HFF-Myc (cell line): ENCODE measurements at places on chromosomes 16 and 17.

- no peak for DNase-seq
Measured at GRCh38 chr16:60123392-60124023, 1389.4 kb upstream of the GOT2 start.

DNA sequence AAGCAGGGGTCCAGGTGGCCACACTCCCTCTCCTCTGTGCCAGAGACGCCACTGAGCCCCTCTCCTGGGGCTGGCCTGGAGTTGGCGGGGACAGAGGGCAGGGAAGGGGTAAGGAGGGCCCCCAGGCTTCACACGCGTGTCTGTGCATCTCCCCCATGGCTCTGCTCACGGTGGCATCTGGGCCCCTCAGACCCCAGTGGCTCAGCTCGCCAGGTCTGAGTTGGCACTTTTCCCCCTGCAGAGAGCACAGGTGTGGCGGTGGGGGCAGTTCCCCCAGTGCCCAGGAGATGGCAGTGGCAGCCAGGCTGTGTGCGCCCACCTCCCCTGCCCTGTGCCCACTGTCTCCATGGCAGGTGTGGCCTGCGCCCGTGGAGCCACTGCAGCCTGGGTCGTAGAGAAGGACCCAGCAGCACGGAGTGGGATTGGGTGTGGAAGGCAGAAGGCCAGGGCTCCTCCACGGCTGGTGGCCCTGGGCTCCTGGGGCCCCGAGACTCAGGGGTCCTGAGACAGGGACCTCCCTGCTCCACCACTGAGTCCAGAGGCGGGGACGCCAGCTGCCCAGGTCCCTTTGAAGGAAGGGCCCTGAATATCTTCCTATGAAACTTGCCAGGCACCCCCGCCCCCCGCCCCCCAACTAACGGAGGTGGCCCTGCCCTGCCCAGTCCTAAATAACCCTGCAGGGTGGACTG lies 4.3 kb upstream of the APRT start:
- no peak for DNase-seq

- DNase-seq = no peak
Measured at GRCh38 chr17:80926591-80927250, 64.9 kb upstream of the CHMP6 start.

DNA sequence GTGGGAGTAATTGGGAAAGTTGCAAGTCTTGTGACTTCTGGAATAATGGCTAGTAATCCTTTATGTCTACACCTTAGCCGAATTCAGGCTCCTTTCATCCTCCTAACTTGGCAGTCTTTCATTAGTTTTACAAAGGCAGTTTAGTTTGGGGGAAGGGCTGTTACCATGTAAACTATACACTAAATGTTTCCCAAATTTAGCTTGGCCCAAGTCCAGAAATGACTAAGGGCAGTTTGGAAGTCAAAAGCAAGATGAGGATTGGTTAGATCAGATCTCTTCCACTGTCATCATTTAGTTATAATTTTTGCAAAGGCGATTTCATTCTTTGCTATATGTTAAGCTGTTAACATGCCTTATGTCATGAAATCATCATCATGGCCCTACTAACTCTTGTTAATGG lies 115.4 kb upstream of the CACNG3 start:
- no peak for DNase-seq

GRCh38 chr17:46976626-46977270 lies 2.3 kb downstream of the RPRML start:
- DNase-seq = no peak

DNA sequence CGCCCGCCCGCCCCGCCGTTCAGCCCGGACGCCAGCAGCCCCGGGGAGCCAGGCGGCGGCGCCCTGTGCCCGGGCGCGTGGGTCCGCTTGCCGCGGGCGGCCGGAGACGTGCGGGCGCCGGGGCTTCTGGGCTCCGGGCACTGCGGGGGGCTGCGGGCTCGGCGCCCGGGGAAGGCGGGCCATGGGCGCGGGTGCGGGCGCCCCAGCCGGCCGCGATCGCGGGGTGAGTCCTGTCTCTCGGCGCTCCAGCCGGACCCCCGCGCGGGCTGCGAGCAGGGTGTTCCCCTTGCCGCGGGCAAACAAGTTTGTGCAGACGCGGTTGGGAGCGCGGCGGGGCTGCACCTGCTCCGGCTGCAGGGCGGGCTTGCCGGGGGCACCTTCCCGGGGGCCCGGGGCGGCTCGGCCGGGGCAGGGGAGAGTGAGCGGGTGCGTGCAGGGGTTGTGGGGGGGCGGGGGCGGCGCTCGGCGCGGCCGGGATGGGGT lies 292 bp downstream of the WSCD1 start:
- no peak for DNase-seq

DNA sequence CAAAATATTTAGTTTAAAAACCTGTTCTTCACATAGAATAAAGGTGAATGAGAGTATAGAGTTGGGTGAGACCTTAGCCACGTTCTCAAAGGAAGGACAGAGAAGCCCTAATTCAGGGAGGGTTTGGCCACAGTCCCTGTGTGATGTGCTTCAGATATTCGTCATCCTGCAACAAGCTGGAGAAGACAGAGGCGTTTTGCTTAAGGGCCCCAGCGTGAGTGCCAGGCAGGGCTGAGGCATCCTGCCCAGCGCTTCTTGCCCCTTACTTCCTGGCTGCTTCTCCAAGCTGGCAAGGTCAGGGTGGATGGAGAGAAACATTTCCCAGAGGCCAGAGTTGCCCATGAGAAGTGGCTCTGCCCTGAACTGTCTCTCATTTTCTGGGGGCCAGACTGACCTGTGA lies 46.9 kb downstream of the AXIN2 start:
- no peak for DNase-seq

DNA sequence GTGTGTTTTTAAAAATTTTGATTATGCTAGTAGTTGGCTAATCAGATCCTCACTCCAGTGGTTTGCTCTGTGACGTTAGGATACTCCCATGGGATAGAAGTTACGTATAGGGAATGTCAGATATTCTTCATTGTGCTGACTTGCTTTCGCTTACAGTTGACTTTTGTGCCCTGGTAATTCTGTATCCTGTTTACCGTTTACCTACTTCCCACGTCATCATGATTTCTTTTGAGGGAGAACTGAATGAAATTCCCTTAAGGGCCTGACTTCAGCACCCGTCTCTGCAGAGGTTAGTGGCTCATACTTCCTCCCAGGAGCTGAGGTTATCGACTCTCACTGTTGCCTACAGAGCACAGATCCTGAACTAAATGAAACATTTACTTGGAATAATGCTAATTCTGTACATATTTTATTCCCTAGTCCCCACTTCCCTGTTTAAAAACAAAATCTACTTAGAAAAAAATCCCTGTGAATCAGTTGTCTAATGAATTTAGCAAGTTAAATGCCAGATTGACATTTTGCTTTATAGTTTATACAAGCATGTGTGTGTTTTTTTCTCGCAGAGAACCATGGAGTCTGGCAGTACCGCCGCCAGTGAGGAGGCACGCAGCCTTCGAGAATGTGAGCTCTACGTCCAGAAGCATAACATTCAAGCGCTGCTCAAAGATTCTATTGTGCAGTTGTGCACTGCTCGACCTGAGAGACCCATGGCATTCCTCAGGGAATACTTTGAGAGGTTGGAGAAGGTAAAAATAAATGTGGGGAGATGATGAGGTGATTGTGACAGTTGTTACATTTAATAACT lies 2.8 kb downstream of the PRKAR1A start:
- DNase-seq = no peak
